ENCODE measurements at places on chromosomes 2 and 18.

- no peak for DNase-seq
Observed at GRCh38 chr2:20378891-20379519, 28.4 kb upstream of the PUM2 start.

GRCh38 chr2:36562973-36563532, 34.9 kb downstream of the FEZ2 start:
- DNase-seq = no peak

GRCh38 chr2:27587025-27587424, 4.2 kb downstream of the ZNF512 start:
- DNase-seq = no peak

DNA sequence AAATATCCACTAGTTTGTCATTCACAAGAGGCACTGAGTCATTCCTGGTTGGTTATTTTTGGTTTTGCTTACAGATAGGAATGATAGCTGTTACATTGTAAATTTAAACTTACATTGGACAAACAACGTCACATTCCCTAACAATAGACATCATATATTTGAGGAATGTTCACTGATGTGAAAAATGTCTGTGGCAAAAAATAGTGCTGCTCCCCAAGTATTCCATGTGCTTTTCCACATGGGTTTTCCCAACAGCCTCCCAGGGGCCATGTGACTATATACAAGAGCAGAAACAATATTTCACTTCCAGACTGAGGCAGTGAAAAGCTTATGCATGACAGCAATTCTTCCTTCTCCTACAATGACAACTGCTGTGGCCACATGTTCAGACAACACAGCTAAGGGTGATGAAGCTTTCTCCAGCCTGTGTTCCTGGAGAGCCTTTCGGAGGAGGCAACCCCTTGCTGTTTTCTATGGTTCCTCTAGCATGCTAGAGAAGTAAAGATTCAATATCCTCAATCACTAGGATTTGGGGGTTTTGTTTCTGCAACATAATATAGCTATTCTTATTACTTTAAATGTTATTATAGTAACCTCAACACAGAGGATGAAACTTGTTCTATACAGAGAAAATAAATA, 202.7 kb downstream of the PTH2R start:
- DNase-seq = no peak

DNA sequence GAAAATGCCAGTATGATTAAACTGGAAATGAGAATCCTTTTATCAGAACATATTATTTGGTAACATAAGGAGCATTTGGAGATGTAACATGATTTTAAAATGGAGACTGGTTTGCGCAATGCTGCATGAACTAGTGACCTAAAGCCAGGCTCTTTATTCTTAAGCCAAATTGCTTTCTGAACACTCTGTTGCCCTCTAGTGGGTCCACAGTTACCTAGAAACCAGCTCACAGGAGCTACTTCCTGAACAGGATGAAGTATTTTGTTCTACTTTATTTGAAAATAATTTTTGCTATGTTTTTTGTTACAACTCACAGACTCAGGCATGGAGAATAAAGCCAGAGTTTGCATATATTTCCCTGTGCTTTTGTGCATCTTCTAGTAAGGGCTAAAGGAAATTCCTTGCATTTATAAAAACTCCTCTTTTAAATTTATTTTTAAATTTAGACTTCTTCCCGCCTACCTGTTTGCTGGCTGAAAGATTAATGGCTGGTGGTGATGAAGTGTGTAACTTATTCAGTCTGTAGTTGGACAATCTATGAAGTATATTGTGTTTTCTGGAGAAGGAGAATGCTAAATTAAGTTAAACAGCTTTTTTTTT, 146.7 kb downstream of the PARD3B start:
- DNase-seq = no peak

- DNase-seq = no peak
Observed at GRCh38 chr2:98161186-98161585, 74.2 kb downstream of the VWA3B start.
